RCC 7860 (cell line): ENCODE measurements at places on chromosomes 6 and 20.

GRCh38 chr6:157222201-157222981, 100.9 kb downstream of the TMEM242 start:
- DNase-seq = no peak

GRCh38 chr6:14129575-14129974, 12.0 kb downstream of the CD83 start:
- DNase-seq = peak; percentile 26

DNA sequence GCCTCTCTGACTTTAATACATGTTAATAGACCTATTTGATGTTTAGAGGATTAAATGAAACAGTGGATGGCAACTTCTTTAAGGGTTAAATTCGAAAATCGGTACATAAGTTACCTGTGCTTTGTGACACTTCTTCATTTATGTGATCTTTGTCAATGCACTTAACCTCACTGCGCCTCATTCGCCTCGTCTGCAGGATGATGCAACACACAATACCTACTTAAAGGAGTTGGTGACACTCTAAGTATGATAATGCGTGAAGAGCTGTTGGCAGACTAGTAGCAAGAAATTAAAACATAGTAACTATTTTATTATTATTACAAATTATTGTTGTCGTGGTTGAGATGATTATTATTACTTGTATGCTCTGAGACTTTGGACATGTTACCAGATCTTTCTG, 92.8 kb downstream of the TSHZ2 start:
- no peak for DNase-seq

- peak; percentile 82 for DNase-seq
Measured at GRCh38 chr6:4336778-4337442, 201.5 kb upstream of the ECI2 start.

GRCh38 chr6:148151896-148152643, 190.6 kb upstream of the SASH1 start:
- DNase-seq = no peak

DNA sequence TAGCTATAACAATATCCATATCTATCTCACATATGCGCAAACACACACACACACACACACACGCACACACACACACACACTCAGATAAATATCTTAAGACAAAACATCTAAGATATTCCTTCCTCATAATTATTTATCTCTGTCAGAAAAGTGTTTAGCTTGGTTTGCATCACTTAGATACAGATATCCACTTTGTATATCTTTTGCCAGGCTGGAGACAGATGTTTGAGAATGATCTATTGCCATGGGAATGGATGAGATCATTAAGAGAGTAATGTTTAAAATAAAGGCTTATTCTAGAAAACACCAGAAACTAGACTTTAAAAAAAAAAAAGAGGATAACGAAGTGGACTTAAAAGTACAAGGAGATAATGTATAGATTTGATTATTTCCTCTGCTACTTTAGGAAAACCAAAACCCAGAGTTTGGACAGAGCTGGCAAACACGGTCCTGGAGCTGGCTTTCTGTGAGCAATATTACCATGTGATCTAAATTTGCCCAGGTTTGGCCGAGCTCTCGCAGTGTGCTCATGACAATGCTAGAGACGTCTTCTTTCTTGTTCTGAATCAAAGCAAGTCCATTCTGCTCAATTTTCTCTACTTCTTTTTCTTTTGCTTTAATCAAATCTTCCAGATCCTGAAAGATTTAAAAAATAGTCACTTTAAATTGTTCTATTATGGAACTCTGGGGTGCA, 411.8 kb downstream of the SYNE1 start:
- DNase-seq = no peak

DNA sequence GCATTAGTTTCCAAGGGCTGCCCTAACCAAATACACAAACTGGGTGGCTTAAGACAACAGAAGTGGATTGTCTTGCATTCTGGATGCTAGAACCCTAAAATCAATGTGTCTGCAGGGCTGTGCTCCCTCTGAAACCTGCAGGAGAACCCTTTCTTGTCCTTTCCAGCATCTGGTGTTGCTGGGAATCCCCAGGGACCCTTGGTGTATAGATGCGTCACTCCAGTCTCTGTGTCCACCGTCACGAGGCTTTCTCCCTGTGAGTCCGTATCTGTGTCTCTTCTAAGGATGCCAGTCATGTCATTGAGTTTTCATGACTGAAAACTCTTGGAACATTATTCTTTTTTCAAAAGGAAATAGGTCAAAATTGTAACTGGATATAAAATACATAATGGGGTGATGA, 142.9 kb downstream of the RNASET2 start:
- DNase-seq = no peak
